Fibroblast of skin of left quadriceps (primary cell): ENCODE measurements at places on chromosomes 11 and 22.
A peak's percentile ranks its signal among the peaks of the same experiment; 100 is the strongest.

GRCh38 chr11:12762278-12762677 is 88.1 kb downstream of the TEAD1 start:
- no peak for DNase-seq

- no peak for DNase-seq
Observed at GRCh38 chr22:27679176-27679575, 122.4 kb downstream of the MN1 start.

GRCh38 chr11:2839395-2839943 is 46.1 kb downstream of the CDKN1C start:
- DNase-seq = no peak

DNA sequence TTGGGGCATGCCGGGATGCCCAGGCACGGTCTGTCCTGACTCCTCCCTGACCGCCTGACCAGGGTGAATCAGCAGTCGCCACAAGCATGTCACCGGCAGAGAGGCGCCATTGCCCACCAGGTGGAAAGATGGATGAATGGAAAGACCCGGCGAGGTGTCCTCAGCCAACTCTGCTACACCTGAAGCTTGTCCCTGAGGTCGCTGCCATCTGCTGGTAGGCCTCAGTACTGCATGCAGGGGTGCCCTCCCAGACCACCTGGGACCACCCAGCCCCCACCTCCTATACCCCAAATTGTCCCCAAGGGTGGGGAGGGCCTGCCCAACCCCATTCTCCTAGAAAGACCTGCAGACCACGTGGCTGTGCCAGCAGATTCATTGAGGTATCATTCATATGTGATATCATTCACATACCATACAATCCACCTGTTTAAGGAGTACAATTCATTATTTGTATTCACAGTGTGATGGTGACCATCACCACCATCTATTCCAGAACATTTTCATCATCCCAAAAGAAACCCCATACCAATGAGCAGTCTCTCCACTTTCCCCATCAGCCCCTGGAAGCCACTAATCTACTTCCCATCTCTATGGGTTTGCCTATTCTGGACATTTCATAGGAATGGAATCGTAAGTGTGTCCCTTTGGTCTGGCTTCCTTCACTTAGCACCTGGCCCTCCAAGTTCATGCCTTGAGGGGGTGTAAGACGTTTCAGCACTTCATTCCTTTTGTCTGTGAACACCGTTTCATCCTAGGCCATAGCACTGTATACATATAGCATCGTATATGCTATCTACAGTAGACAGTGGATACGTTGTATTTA is 17.5 kb downstream of the FGF3 start:
- DNase-seq = no peak

DNA sequence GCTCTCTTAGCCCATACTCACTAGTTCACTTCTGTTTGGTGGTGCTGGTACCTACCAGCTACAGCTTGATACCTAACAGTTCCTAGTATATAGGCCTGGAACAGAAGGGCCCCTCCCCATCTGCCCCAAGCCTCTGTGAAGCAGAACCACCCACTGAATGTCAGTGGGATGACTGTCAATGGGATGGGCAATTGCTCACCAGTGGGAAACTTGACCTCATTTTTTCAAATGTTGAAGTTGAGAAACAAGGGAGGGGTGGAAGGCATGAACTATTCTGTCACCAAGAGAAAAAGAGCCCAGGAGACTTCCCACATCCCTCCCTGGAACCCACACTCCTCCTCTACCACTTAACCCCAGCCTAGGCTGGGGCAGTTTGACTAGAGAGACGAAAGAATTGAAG is at the start of gene NLRP10:
Gene NLRP10 (minus strand): TSS at position 62 of the 400 bp plus-strand sequence. CDS start 1,952 bp downstream, outside the sequence.
- peak; percentile 27 for DNase-seq

- DNase-seq = no peak
Observed at GRCh38 chr11:124672536-124673215, 863 bp downstream of the SIAE start.

DNA sequence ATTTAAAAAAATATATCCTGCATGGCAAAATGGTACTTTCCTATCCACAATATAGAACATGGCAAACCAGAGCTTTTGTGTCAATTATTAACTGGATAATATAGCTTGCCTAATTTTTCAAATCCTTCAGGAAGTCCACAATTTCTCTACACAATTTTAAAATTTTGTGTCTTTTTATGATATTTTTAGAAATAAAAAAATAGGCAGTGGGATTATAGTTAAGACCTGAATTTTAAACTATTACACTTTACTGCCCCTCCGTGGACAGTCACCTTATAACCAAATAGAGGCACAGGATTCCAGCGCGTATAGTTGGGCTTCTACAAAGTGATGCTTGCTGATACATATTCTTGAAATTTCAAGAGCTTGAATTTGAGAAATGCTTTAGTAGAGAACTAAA is 2.1 kb upstream of the DMC1 start:
- peak; percentile 20 for DNase-seq

- no peak for DNase-seq
Observed at GRCh38 chr11:75264356-75264755, 23.8 kb downstream of the TPBGL start.

- no peak for DNase-seq
Observed at GRCh38 chr11:61000426-61000825, 28.9 kb downstream of the CD6 start.

- DNase-seq = no peak
Observed at GRCh38 chr11:73988227-73988626, 5.6 kb upstream of the UCP2 start.

GRCh38 chr11:28153586-28153985 is 45.4 kb downstream of the METTL15 start:
- no peak for DNase-seq

DNA sequence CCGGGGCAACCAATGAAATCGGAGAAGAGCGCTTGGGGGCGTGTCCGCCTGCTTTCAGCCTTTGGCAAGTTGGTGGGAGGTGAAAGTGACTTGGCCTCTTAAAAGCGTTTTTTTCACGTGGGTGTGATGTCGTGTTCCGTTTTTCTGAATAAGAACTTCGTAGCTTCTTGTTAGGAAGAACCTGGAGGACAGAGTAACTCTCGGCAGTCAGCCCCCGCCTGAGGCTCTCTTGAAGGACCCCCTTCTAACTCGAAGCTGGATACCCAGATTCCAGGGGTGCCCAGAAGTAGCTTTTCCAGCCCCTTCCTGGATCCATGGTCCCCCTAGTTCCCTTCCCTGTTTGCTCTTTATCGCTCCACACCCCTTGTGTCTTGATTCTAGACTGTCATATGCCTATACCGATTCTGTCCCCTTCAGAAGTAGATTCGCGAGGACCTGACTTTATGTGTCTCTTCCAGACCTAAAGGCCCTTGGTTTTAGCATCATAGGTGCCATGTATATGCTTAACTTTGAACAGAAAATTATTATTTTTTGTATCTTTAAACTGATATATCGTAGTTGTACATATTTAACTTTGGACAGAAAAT is 915 bp upstream of the OSBP start:
- no peak for DNase-seq

- DNase-seq = no peak
Observed at GRCh38 chr11:76612226-76612625, 58.3 kb downstream of the LRRC32 start.

DNA sequence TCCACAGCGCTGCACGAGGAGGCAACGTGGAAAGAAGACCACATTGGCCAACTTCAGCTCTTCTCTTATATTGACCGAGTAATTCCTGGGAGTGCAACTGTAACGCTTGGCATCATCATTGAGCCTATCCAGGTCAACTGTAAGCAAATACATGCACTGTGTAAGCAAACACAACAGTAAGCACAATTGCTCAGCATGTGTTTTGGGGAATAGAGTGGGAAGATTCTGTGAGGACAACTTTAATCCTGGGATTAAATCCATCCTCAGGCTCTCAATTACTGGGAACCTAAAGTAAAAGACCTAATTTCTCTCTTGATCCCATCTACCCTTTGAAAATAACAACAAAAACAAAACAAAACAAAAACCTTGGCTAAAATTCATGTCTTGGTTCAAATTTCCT is 109.5 kb upstream of the DDI1 start:
- no peak for DNase-seq

GRCh38 chr11:112267188-112267591 is 6.5 kb upstream of the PLET1 start:
- DNase-seq = no peak

- DNase-seq = no peak
Observed at GRCh38 chr11:65987336-65987735, 14.6 kb downstream of the EIF1AD start.

DNA sequence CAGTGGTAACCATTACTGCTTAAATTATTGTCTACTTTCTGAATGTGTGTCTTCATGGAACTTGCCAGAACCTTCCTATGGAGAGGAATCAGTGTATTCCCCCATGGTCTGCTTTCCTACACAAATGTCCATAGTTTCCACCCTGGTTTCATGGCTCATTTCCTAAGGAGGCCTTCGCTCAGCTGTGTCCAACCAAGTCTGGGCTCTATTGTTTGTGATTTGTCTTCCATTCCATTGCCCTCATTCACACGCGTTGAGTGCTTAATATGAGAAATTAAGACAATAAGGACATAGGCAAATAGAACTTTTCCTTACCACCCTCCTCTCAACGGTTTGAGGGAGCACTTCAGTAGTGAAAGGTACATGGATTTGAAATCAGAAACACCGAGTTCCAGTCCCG is 510.6 kb downstream of the NTM start:
- DNase-seq = no peak

DNA sequence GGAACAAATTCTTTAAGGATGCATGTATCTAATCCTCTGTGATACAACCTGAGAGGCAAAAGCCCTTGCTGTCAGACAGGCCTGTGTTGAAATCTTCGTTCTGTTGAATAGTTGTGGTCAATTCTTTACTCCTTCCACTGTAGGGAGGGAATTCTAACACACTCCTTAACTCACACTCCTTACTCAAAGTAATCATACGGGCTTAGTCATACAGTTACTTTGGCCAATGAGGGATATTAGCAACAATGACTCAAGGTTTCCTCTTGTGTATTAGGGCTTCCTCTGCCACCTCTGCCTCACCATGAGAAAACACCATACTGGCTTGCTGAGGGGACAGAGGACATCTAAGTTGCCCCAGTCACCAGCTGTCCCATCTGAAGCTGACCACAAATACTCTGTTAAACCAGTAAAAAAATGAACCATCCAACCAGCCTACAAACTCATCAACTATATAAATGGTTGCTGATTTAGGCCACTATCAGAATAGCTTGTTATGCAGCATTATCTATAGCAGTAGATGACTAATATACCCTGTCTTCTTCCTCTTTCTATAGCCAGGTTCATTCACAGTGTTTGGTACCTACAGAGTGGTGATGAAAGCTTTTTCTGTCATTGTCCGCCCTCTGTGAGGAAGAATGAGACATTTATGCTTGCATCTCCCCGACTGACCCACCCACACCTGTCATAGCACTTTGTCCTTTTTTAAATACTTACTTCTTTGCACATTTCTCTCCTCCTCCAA is 322.8 kb upstream of the SYN3 start:
- peak; percentile 84 for DNase-seq

GRCh38 chr11:827897-828192 is at the start of gene CRACR2B:
CRACR2B (plus strand) TSS chr11:827919; CDS start chr11:828608, 689 bp downstream.
- DNase-seq = no peak

DNA sequence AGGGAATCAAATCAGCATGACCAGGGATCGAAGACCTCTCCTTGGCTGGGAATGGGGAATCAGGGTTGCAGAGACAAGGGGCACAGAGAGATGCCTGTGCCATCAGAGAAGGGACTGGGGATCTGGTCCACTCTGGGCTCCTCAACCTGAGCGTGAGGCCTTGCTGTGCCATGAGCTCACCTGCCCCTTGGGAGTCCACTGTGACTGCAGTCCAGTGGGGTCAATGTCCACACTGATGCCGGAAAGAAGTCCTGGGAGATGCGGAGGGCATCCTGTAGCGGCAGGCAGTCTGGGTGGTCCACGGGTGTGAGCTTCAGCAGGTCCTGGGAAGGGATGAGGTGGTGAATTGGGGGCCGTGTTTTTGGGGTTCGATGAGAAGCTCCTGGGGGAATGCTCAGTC is 7.3 kb upstream of the RGL4 start:
- no peak for DNase-seq

- DNase-seq = no peak
Observed at GRCh38 chr11:10201343-10201742, 92.7 kb downstream of the SBF2 start.
